ENCODE measurements at places on chromosomes 1 and 21.

GRCh38 chr1:109134423-109134822, 20.5 kb downstream of the ELAPOR1 start:
- no peak for DNase-seq
- no peaks in the 10 kb centered on the region for H3K27me3 ChIP-seq
- peaks cover 8% of the 10 kb centered on the region for H3K4me1 ChIP-seq
- H3K4me3 ChIP-seq = no peak overlapping the region
- no peaks in the 10 kb centered on the region for H3K36me3 ChIP-seq

- peak overlapping the region; percentile 81 for H3K27ac ChIP-seq
- no peaks in the 10 kb centered on the region for H3K27me3 ChIP-seq
- H3K4me1 ChIP-seq = peaks cover 37% of the 10 kb centered on the region
- H3K36me3 ChIP-seq = no peaks in the 10 kb centered on the region
- DNase-seq = no peak
Measured at GRCh38 chr1:45892068-45892785, 88.8 kb downstream of the MAST2 start.

DNA sequence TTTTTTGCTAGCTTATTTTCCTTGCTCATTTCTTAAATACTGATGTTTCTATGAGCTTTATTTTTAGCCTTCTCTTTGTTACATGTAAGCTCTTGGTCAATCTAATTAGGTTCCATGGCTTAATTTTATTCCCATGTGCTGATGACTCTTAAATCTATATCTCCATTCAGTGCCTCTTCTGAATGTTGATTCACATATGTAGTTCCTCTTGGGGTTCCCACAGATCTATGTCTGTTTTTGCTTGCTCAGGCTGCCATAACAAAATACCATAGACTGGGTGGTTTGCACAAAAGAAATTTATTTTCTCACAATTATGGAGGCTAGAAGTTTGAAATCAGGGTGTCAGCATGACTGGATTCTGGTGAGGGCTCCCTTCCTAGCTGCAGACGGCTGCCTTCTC, 58.3 kb upstream of the PLA2G4A start:
- H3K4me1 ChIP-seq = no peaks in the 10 kb centered on the region
- DNase-seq = no peak
- no peak overlapping the region for H3K4me3 ChIP-seq
- no peak overlapping the region for H3K27ac ChIP-seq
- H3K36me3 ChIP-seq = no peaks in the 10 kb centered on the region

GRCh38 chr1:4301007-4301406, 353.4 kb upstream of the AJAP1 start:
- no peak for DNase-seq
- no peaks in the 10 kb centered on the region for H3K36me3 ChIP-seq
- no peaks in the 10 kb centered on the region for H3K4me1 ChIP-seq
- no peak overlapping the region for H3K4me3 ChIP-seq
- no peak overlapping the region for H3K27ac ChIP-seq

GRCh38 chr1:82979593-82980236, 1019.2 kb downstream of the TTLL7 start:
- H3K36me3 ChIP-seq = no peaks in the 10 kb centered on the region
- DNase-seq = no peak
- no peaks in the 10 kb centered on the region for H3K27me3 ChIP-seq
- no peaks in the 10 kb centered on the region for H3K4me1 ChIP-seq

DNA sequence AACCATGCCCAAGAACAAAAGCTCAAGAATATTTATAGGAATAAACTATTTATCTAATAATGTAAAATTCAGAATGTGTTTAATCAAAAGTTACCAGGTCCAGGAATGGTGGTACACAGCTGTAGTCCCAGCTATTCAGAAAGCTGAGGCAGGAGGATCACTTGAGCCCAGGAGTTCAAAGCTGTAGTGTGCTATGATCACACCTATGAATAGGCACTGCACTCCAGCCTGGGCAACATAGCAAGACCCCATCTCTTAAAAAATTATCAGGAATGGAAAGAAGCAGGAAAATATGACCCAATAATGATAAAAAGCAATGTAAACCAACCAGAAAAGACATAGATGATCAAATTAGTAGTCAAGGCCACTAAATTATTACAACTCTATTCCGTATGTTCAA, 62.2 kb upstream of the DR1 start:
- no peaks in the 10 kb centered on the region for H3K4me1 ChIP-seq
- DNase-seq = no peak
- H3K36me3 ChIP-seq = no peaks in the 10 kb centered on the region
- no peak overlapping the region for H3K4me3 ChIP-seq

GRCh38 chr1:21685946-21686678, 17.0 kb upstream of the RAP1GAP start:
- no peak for DNase-seq
- peaks cover 12% of the 10 kb centered on the region for H3K36me3 ChIP-seq
- no peaks in the 10 kb centered on the region for H3K27me3 ChIP-seq
- H3K27ac ChIP-seq = no peak overlapping the region

DNA sequence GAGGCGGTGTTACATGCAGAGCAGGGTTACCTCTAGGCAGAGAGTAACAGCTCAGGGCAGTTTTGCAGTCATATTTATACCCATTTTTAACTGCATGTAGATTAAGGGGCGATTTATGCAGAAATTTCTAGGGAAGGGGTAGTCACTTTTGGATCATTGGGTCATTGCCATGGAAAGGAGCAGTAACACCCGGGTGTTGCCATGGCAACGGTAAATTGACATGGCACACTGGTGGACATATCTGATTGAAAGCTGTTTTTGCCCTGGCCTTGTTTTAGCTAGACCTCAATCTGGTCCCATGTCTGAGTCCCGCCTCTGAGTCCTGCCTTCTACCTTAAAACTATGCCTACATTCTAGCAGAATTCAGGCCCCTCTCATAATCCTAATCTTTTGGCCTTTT, 11.8 kb upstream of the USP1 start:
- no peak overlapping the region for H3K27ac ChIP-seq
- no peaks in the 10 kb centered on the region for H3K4me1 ChIP-seq
- H3K4me3 ChIP-seq = no peak overlapping the region
- no peaks in the 10 kb centered on the region for H3K27me3 ChIP-seq

GRCh38 chr1:17635276-17635675, 95.8 kb downstream of the ARHGEF10L start:
- H3K36me3 ChIP-seq = no peaks in the 10 kb centered on the region
- no peak overlapping the region for H3K27ac ChIP-seq
- H3K4me1 ChIP-seq = peaks cover 7% of the 10 kb centered on the region
- DNase-seq = no peak

DNA sequence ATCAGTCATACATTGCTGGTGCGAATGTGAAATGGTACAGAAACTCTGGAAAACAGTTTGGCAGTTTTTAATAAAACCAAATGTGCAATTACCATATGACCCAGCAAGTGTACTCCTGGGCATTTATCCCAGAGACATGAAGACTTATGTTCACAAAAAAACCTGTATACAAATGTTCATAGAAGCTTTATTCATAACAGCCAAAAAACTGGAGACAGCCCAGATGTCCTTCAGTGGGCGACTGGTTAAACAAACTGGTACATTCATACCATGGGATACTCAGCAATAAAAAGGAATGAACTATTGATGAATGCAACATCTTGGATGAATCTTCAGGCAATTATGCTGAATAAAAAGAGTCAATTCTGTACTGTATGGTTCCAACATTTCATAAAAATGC, 97.8 kb downstream of the DTL start:
- no peak overlapping the region for H3K27ac ChIP-seq
- H3K4me3 ChIP-seq = no peak overlapping the region
- no peak for DNase-seq
- H3K36me3 ChIP-seq = no peaks in the 10 kb centered on the region

DNA sequence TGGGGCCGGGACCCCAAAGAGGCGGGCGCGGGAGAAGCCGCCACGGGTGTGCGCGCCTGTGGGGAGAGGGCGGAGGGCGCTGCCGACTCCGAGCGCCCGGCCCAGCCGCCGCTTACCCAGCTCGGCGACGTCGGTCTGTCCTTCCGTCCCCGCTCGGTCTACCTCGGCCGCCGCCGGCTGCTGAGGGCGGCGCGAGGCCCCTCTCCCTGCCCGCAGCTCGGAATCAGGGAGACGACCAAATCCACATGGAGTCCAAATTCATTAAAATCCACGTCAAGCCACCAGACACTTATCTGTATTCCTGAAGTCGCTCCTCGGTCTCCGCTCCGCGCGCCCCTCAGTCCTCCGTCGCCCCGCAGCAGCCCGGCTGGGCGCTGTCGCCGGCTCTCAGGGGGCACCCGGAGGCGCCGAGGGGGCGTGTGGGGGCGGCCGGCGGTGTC, 637 bp downstream of the PLXNA2 start:
- peaks cover 42% of the 10 kb centered on the region for H3K4me1 ChIP-seq
- H3K4me3 ChIP-seq = peak overlapping the region; percentile 84
- H3K36me3 ChIP-seq = no peaks in the 10 kb centered on the region
- peak overlapping the region; percentile 90 for H3K27ac ChIP-seq
- DNase-seq = no peak

DNA sequence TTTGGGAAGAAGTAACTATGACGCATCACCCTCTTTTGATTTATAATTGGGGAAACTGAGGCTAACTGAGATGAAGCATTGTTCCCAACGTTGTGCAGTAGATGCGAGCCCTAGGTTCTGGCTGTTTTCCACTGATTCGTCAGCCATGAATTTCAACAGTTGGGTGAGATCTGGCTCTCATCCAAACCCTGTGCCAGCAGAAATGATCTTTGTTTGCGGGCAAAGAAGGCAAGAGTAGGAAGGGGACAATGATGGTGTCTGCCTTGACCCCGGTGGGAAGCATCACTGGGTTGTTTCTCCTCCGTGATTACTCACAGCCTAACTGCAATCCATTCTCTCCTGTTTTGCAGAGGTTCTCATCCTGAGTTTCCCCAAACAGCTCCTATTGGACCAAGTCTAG, 142.3 kb downstream of the MIS18A start:
- no peak for DNase-seq
- H3K27ac ChIP-seq = no peak overlapping the region
- H3K4me1 ChIP-seq = peaks cover 6% of the 10 kb centered on the region
- H3K4me3 ChIP-seq = no peak overlapping the region
- no peaks in the 10 kb centered on the region for H3K27me3 ChIP-seq

DNA sequence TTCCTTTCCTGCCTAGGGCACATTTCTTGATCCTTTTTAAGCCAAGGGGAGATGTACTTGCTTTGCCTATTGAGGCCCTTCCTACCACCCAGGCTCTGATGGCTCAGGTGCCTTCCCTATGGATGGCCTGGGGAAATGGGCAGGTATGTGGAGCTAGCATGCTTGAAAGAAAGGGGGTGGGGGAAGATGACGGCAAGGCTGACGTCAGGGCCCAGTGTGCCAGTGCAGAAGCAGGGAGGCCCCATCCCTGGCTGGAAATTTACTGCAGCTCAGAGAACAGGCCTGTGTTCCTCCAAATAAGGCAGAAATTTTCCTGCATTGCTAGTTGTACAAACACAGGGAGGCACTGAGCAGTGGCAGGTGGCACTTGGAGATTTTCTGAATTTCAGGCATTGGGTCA, 453.2 kb upstream of the VAMP3 start:
- no peaks in the 10 kb centered on the region for H3K36me3 ChIP-seq
- no peaks in the 10 kb centered on the region for H3K4me1 ChIP-seq
- DNase-seq = no peak
- no peak overlapping the region for H3K27ac ChIP-seq
- no peaks in the 10 kb centered on the region for H3K27me3 ChIP-seq
- no peak overlapping the region for H3K4me3 ChIP-seq

DNA sequence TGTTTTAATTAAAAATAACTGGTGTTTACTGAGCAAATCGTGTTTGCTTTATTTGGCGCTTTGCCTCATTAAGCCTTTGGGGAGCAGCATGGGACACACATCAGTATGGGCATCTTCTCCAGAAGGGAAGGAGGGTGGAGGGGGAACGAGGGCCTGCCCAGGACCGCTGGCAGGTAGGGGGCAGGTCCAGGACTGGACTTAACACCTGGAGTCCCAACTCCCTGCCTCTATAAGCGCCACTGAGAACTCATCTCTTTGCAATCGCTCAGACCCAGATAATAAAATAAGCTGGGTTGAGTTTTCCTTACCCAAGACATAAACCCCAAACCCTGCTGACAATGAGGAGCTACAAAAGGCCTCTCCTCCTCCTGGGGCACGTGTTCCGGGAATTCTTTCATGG, 15.1 kb downstream of the ABCG1 start:
- no peak for DNase-seq
- no peaks in the 10 kb centered on the region for H3K27me3 ChIP-seq
- no peaks in the 10 kb centered on the region for H3K36me3 ChIP-seq
- peak overlapping the region; percentile 96 for H3K27ac ChIP-seq

- no peaks in the 10 kb centered on the region for H3K27me3 ChIP-seq
- no peaks in the 10 kb centered on the region for H3K36me3 ChIP-seq
- H3K4me3 ChIP-seq = no peak overlapping the region
- H3K27ac ChIP-seq = no peak overlapping the region
Measured at GRCh38 chr1:217876401-217876800, 245.3 kb downstream of the SPATA17 start.

GRCh38 chr21:34039678-34040382, 33.5 kb upstream of the MRPS6 start:
- H3K36me3 ChIP-seq = no peaks in the 10 kb centered on the region
- DNase-seq = no peak
- no peaks in the 10 kb centered on the region for H3K4me1 ChIP-seq
- no peaks in the 10 kb centered on the region for H3K27me3 ChIP-seq

GRCh38 chr1:39675220-39675619, 3.3 kb upstream of the NT5C1A start:
- peaks cover 42% of the 10 kb centered on the region for H3K4me1 ChIP-seq
- no peaks in the 10 kb centered on the region for H3K36me3 ChIP-seq
- H3K27ac ChIP-seq = peak overlapping the region; percentile 42
- no peak overlapping the region for H3K4me3 ChIP-seq
- DNase-seq = no peak

DNA sequence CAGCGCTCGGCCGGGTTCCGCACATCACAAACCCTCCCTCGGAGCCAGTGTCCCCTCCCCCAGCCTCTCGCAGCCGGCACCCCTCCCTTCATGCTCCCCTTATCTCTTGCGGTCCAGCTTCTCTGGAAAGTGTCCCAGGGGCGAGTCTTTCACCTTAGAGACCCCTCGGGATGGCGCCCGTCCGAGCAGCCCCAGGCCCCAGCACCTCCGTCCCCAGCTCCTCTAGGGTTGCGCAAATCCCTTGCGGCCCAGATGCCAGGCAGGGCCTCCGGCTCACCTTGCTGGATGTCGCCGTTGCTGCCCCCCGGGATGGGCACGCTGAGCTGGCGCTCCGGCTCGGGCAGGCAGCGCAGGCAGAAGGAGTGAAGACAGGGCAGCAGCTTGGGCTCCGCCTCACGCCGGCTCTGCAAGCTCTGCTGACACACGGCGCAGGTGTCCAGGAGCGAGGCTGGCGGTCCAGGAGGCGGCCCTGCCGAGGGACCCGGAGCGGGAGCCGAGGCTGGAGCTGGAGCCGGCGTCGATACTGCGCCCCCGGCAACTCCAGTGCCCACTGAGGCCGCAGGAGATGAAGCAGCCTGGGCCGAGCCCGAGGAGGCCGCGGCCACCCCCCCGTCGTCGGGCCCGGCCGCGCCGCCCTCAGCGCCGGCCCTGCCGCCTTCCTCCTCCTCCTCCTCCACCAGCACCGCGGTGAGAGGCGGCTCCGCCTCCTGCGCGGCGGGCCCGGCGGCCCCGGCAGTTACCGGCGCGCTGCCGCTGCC, 550 bp downstream of the TRIM33 start:
- peak overlapping the region; percentile 93 for H3K4me3 ChIP-seq
- peaks cover 4% of the 10 kb centered on the region for H3K36me3 ChIP-seq
- peak overlapping the region; percentile 98 for H3K27ac ChIP-seq
- peak; percentile 34 for DNase-seq

GRCh38 chr1:91057784-91058183, 35.9 kb upstream of the ZNF644 start:
- H3K27me3 ChIP-seq = no peaks in the 10 kb centered on the region
- H3K27ac ChIP-seq = no peak overlapping the region
- no peak overlapping the region for H3K4me3 ChIP-seq
- no peaks in the 10 kb centered on the region for H3K36me3 ChIP-seq
- no peak for DNase-seq

All from psoas muscle (tissue), 8 donors.